Osteoblast (primary cell): ENCODE measurements at places on chromosomes 2 and 18. TPM values are rescaled to one million over a fixed set of nuclear protein-coding genes. Genes with fewer than 3 reads are reported as not detected.
A peak's percentile ranks its signal among the peaks of the same experiment; 100 is the strongest.

DNA sequence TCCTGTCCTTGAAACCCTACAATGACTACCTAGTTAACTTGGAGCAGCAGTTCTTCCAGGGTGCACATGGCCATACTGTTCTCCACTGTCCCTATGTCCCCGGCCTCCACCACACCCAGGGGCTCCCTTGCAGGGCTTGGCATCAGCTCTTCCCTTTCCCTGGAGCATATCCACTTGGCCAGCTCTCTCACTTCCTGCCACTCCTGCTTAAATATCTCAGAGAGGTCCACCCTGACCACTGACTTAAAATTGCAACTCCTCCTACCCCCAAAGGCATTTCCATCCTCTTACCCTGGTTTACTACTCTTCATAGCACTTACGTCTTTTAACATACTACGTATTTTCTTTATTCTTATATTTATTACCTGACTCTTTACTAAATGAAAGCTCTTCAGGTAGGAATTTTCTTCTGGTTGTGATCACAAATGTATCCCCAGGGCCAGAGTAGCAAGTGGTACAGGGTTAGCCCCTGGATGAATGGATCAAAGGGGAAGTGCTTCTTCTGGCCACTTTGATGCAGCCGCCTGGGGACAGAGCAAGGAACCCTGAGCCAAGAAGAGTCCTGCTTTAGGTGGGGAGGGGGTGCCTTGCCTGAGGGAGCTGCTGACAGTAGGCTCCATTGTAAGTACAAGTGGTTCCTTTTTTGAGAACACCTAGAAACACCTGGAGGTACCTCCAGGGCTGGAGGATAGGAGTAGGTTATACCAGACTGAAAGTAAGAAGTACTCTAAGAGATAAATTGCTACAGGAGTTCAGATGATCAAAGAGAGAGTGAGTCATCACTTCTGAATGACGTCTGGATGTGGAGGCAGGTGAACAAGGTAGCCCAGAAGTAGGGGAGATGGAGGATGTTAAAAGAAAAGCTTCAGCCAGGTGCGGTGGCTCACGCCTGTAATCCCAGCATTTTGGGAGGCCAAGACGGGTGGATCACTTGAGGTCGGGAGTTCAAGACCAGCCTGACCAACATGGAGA lies 82.2 kb downstream of the SOCS6 start:
- no peaks in the 10 kb centered on the region for H3K36me3 ChIP-seq
- no peak overlapping the region for H3K4me3 ChIP-seq
- peaks cover 24% of the 10 kb centered on the region for H3K4me1 ChIP-seq
- H3K27me3 ChIP-seq = no peaks in the 10 kb centered on the region
- DNase-seq = no peak

DNA sequence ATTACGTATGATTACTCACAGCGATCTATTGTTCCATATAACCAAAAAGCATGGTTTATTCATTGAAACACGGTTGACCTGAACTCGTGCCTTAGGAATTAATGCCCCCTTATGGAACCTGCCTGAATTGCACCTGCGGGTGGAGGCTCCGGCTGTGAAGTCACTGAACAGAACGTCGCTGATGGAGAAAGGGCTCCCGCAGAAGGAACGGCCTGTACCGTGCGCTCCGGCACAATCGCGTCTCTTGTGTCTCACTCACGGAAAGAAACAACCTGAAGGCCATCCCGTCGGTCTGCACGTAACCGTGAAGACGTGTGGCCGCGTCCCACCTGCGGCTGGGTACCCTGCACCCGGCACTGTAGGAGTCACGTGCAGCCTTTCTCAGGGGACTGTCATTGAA lies 133.1 kb downstream of the NFATC1 start:
- DNase-seq = peak; percentile 98
- H3K27ac ChIP-seq = no peak overlapping the region
- H3K4me1 ChIP-seq = no peaks in the 10 kb centered on the region
- no peaks in the 10 kb centered on the region for H3K36me3 ChIP-seq
- H3K4me3 ChIP-seq = no peak overlapping the region

- DNase-seq = no peak
- no peaks in the 10 kb centered on the region for H3K27me3 ChIP-seq
- no peaks in the 10 kb centered on the region for H3K36me3 ChIP-seq
- peaks cover 23% of the 10 kb centered on the region for H3K4me1 ChIP-seq
Observed at GRCh38 chr2:152428800-152429582, 94.0 kb downstream of the FMNL2 start.

DNA sequence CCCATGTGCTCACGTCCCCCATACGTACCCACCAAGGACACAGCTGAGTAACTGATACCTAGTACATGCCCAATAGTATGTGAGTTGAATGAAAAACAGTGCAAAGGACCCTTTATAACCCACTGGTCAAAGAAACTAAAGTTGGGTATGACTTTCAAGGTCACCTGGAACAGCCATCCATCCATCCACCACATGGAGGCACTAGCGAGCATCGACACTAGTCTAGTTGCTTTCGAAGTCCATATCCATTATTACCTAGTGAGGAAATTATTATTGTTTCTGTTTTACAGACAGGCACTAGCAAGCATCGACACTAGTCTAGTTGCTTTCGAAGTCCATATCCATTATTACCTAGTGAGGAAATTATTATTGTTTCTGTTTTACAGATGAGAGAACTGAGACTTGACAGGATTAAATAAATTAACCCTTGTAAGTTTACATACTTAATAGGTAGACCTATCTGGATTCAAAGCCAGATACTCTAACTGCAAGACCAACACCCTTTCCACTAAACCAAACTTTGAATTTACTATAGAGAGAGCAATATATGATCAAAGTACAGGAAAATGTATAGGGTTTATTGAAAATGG lies 233.7 kb downstream of the METTL4 start:
- H3K27me3 ChIP-seq = no peaks in the 10 kb centered on the region
- no peak overlapping the region for H3K4me3 ChIP-seq
- no peaks in the 10 kb centered on the region for H3K4me1 ChIP-seq
- no peaks in the 10 kb centered on the region for H3K36me3 ChIP-seq
- DNase-seq = peak; percentile 72
- no peak overlapping the region for H3K27ac ChIP-seq

DNA sequence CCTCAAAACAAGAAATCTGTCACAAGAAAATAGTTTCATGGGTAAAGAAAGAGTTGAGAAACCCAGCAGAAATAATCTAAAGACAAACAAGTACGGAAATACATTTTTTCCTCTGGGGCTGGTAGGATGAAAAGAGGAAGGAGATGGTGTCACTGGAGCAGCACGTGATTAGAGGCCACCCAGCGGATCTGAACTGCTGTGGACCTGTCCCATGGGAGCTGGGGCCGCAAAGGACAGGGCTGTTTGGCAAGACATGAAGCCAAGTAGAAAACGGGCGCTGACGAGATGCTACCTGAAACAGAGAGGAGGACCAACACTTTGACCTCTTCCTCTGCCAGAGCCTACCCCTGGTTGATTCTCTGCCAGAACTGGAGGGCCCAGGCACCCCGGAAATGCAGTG lies 295.4 kb upstream of the ATP5MC3 start:
- H3K27ac ChIP-seq = no peak overlapping the region
- no peaks in the 10 kb centered on the region for H3K36me3 ChIP-seq
- no peaks in the 10 kb centered on the region for H3K4me1 ChIP-seq

MTCL1 gene
- 38.0 and 44.5 TPM in 2 replicates for total RNA-seq

SERPINB7 gene
- 0.36 and 0.88 TPM in 2 replicates for total RNA-seq
